ENCODE measurements at places on chromosomes 7 and 10.
A peak's percentile ranks its signal among the peaks of the same experiment; 100 is the strongest.

- DNase-seq = no peak
Measured at GRCh38 chr10:88230251-88230650, 352.9 kb downstream of the RNLS start.

- DNase-seq = no peak
Measured at GRCh38 chr10:68562661-68563570, 2.8 kb downstream of the TET1 start.

DNA sequence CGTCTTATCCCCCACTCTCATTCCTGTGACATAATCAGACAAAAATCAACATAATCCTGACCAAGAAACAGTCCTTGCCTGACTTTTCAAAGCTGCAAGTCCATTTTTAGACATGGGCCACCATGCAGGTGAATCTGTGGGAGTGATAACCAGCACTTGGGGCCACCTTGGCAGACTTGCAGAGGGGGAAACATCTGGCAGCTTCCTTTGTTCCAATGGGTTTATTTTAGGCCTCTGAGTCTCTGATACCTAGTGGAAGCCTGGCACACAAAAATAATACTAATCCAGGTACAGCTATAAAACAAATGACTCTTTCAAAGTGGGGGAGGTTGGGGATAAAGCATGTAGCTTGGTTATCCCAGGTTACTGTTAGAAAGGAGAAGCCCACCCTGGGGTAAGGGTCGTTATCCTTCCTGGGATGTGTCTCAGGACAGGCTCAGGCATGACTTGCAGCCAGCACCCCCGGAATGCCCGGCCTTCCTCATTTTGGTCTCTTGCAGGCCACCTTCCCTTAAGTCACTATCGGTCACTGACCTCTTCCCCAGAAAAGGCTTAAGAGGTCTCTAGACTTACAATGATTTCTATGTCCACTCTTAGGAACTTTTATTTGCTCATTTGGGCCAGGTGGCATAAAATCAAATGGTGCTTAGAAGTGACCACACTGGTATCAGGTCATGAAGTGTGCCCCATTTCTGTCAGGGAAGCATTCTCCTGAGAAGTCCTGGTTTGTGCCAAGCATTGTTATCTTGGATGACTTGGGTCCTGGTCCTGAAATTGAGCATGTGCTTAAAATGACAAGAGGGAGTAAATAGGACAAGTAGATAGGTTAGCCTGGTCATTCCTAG, 37.6 kb downstream of the EEPD1 start:
- DNase-seq = no peak

GRCh38 chr7:82615527-82615926, 171.9 kb upstream of the CACNA2D1 start:
- DNase-seq = no peak

DNA sequence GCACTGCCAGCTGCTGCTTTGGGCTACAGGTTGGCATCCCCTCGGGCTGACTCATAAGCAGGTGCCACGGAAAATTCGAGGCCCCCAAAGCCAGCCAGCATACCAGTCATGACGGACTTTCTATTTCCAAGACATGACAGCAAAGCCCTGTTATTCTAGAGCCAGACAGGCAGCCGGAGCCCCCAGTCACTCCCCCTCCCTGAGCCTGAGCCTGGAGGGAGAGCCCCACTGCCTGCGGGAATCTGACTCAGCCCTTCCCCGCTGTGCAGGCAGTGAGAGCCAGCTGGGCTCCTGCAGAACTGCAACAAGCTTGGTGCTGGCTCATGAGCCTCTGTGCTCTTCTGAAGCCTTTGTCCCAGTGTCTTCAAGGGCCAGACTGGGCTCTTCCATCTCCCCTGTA, 15.8 kb downstream of the BTBD16 start:
- no peak for DNase-seq

DNA sequence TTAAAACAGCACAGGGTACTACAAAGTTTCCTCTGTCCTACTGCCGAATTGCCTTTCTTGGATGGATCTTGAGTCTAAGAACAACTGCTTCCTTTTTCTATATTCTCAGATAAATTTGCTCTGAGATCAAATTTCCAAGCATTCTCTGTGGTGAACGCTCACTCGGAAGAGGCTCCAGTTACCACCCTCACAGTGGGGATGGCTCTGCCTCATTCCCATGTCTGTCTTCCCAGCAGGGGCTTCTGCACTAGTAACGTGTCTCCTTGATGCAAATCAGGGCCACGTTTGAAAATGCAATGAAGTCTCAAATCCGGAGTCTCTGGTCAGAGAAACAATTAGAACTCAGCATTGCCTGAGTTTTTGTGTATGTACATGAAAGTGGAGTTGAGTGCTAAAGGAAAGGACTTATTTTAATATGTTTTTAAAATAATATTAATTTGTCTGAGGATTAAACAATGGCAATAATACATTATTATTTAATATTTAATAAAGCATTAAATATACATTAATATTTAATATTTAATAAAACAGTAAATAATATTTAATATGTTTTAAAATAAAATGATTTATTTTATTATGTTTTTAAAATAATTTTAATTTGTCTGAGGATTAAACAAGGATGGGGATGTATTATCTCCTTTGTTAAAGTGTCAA, 61.8 kb downstream of the INHBA start:
- no peak for DNase-seq

- no peak for DNase-seq
Measured at GRCh38 chr10:23326544-23327307, 17.9 kb downstream of the C10orf67 start.

DNA sequence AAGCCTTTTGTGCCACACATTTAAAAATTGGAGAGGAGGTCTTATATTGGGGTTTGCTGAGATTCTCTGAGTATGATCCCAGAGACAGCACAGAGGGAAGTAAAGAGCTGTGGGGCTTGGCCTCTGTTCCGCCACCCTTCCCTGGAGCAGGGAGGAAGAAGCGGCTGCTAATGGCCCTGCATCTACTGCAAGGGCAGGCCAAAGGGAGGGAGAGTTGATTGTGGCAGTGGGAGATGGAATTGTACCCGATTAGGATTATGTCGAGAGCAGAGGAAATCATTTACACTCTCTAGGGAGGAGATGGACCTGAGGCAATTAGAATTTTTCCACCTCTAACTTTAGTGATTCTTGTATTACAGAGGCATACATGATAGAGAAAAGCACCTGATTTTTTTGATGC, 28.8 kb downstream of the CYP17A1 start:
- DNase-seq = no peak

GRCh38 chr7:75611557-75612178, 119.5 kb downstream of the SPDYE5 start:
- no peak for DNase-seq

DNA sequence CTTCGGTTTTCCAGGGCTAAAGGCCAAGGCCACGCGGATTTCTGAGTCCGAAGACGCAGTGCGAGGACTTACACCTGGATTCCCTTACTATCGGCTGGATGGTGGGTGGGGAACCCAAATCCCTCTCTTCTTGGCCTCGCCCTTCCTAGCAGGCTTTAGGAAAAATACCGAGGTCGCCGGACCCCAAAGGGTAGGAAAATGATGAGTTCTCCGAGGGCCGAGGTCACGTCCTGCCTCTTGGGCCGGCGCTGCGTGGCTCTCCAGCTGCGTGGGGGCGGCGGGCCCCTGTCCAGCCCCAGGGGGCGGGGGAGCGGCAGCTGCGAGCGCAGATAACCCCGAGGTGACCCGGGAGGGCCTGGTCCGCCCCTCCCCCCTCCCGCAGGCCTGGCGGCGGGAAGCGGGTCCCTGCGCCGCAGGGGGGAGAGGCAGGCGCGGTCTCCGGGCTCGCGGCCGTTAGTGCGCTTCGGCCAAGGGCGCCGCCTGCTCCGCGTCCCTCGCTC, 805 bp upstream of the HMX3 start:
- DNase-seq = no peak

- no peak for DNase-seq
Measured at GRCh38 chr10:95404864-95405263, 114.1 kb upstream of the PDLIM1 start.

- no peak for DNase-seq
Measured at GRCh38 chr10:89808842-89809241, 107.5 kb downstream of the KIF20B start.

DNA sequence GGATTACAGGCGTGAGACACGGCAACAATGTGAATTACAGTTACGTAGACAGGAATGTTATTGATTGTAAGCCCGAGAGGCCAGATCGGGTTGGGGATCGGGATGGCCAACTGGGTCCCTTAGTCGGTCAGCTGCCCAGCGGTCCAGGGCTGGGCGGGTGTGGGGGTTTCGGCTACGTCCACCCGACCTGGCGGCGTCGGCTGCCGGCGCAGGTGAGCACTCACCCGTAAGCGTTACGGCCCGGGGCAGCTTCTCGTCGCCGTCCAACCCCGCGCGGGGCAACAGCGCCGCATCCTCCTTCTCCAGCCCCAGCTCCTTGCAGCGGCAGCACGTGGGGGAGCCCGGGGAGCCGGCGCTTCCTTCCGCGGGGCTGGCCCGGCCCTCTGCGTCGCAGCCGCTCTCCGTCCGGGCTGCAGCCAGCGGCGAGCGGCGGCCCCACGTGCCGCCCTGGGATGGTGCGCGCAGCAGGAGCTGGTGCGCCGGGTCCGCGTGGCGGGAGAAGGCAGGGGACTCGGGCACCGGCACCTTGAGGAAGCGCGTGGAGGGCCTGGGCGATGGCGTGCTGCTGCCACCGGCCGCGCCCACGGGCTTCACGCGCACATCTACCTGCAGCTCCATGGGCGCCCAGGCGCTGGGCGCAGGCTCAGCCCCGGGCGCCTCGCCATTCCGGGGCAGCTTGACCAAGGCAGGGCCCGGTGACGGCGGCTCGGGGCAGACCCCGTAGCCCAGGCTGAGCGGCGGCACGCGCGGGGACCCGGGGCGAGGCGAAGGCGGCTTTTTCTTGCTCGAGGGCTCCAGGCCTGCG, 609 bp downstream of the KLRG2 start:
- DNase-seq = peak; percentile 12

- no peak for DNase-seq
Measured at GRCh38 chr10:23037561-23037960, 57.8 kb upstream of the MSRB2 start.

DNA sequence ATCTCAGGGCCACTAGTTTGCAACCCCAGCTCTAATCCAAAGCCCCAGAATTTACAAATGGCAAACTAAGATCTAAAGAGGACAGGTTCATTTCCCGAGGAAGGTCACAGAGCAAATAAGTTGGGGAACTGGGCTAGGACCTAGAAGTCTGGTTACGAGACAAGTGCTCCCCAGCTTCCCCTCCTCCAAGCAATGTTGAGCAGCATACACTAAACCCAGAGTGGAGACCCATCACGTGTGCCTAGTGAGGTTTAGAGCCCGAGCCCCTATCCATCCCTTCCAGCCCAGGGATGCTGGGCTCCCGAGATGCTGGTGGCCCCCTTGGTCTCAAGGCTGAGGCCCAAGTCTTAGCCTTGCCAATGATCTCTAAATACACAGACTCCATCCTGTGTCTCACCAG, 209.5 kb upstream of the ZMIZ1 start:
- no peak for DNase-seq

DNA sequence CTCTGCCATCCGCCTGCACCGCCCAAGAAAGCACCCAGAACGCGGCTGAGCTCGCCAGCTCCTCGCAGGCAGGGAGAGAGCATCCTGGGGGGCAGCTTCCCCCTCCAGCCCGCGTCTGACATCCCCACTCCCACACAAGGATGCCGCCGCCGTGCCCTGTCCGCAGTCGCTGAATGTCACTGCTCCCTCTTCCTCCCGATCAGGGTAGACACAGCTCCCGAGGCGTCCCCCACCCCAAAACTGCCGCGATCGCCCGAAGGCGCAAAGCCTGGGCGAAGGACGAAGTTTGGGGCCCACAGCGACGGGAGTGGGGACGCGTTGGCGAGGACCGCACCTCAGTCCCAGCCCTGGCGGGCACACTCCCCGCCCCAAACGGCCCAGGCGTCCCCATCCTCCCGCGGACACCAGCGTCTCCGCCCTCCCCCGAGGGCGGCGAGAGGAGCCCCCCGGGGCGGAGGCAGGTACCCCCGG, 1.5 kb upstream of the KAT6B start:
- DNase-seq = peak; percentile 56

DNA sequence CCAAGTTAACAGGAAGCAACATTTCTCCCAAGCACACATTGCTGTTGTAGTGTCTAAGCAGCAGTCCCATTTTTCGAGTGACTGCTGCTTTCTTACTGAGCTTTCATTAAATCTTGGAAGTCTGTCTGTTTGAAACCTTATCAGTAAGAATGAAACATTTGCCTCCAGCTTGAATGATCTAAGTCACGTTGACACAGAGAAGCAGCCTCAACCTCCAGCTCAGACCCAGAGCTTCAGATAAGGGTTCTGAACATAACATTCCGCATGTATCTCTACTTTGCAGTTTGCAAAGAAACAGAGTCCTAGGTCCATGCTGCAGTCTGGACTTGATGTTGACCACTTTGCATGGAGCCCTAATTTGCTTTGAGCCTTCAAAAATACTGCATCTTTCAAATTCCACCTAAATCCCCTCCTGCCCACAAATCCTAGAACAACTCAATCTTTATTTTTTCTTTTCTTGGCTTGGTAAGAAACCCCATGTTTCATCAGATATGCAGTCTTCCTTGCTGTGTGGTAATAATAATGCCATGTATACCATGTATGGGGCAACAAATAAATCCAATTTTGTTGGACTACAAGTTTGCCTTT, 698.7 kb upstream of the IGFBP3 start:
- no peak for DNase-seq

- DNase-seq = no peak
Measured at GRCh38 chr7:90766814-90767564, 170.9 kb downstream of the CDK14 start.

- no peak for DNase-seq
Measured at GRCh38 chr10:110433740-110434139, 64.0 kb upstream of the DUSP5 start.

GRCh38 chr7:111328487-111328886, 233.8 kb downstream of the IMMP2L start:
- DNase-seq = no peak

DNA sequence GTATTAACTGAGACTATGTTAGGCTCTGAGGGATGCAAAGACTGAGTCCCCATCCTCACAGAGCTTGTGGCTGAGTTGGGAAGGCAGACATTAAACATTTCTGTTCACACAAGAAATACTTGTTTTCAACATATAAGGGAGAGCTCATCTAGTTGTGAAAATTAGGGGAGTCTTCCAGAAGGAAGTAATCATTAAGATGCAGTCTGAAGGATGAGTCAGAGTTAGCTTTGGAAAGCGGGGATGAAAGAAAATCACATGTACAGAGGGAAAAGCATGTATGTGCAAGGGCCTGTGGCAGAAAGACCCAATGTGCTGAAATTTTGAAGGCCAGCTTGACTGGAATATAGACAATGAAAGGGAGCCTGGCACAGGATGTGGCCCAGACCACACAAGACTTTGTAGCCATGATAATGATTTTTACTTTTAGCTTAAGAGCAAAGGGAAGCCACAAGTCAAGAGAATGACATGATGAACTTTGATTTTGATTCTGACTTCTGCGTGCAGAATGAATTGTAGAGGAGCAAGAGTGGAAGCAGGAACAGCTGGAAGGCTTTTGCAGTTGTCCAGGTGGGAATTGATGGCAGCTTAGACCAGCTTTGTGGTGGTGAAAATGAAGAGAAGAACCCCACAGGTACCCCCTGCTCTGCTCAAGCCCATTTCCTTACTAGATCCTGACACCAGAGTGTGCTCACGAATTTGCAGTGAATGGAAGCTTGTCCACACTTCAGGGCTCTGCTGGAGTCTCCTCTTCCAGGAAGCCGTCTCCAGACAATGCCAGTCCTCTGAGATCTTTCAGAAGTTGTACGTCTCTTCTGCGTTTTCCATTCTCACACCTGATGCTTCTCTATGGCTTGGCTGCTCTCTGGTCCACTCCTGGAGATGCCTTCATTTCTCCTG, 115.6 kb downstream of the ATXN7L1 start:
- peak; percentile 61 for DNase-seq

- peak; percentile 83 for DNase-seq
Measured at GRCh38 chr10:29998142-29998808, 61.1 kb downstream of the JCAD start.

Measured in activated CD4-positive, alpha-beta T cell treated with anti-CD3 and anti-CD28 coated beads, Interleukin-2, amount 10 ng/mL, durations not matched to agents 7 days and 5 days (primary cell).